Activated naive CD8-positive, alpha-beta T cell treated with anti-CD3 and anti-CD28 coated beads, Interleukin-2, amount 50 U/mL, for 24 hours (primary cell): ENCODE measurements at places on chromosomes 3 and 15.

GRCh38 chr3:195147649-195148080, 123.3 kb downstream of the XXYLT1 start:
- no peaks in the 10 kb centered on the region for H3K36me3 ChIP-seq
- no peaks in the 10 kb centered on the region for H3K27me3 ChIP-seq
- peak; percentile 27 for DNase-seq
- H3K4me3 ChIP-seq = peak overlapping the region; percentile 77
- H3K4me1 ChIP-seq = peaks cover 58% of the 10 kb centered on the region

- no peaks in the 10 kb centered on the region for H3K36me3 ChIP-seq
- H3K4me1 ChIP-seq = peaks cover 12% of the 10 kb centered on the region
- DNase-seq = no peak
- peaks cover 4% of the 10 kb centered on the region for H3K27me3 ChIP-seq
- H3K27ac ChIP-seq = no peak overlapping the region
These were observed 11.6 kb downstream of the H1-8 start for GRCh38 chr3:129554356-129555152.

DNA sequence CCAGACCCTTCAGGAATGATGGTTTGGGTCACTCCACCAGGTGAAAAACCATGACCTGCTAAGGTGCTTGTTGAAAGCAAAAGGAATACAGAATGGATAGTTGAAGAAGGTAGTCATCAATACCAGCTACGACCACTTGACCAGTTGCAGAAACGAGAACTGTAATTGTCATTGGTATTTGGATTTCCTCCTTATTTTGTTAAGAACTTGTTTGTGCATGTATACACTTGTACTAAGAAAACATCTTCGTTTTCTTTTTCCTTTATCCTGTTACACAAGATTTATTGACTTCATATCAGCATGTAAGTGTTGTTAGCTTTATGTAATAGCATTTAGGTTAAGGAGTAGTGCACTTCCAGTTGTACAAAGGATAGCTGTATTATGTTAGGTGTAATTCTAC, 261.8 kb downstream of the MCTP2 start:
- H3K27ac ChIP-seq = no peak overlapping the region
- H3K36me3 ChIP-seq = no peaks in the 10 kb centered on the region
- H3K4me1 ChIP-seq = no peaks in the 10 kb centered on the region
- H3K27me3 ChIP-seq = no peaks in the 10 kb centered on the region

GRCh38 chr3:154954757-154955156, 125.4 kb upstream of the MME start:
- DNase-seq = no peak
- H3K27me3 ChIP-seq = no peaks in the 10 kb centered on the region
- no peaks in the 10 kb centered on the region for H3K4me1 ChIP-seq
- no peak overlapping the region for H3K4me3 ChIP-seq

DNA sequence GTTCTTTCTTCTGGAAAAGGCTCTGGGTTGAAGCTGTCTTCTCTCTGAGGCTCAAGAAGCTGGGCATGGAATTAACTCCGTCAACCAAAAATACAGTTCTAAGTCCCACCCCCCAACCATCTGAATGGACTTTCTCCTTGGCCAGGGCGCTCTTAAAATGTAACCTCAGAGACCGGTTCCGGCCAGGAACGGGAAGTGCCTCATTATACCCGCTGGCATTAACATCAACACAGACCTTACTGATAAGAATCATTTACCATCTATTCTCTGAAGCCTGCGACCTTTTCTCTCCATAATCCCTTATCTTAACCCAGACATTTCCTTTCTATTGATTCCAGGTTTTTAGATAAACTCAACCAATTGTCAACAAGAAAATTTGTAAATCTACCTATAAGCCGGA, 64.7 kb downstream of the ATP1B3 start:
- no peak for DNase-seq
- H3K27ac ChIP-seq = no peak overlapping the region
- H3K4me1 ChIP-seq = peaks cover 21% of the 10 kb centered on the region
- no peaks in the 10 kb centered on the region for H3K36me3 ChIP-seq

GRCh38 chr15:99492716-99493115, 73.1 kb upstream of the MEF2A start:
- H3K27me3 ChIP-seq = no peaks in the 10 kb centered on the region
- no peak for DNase-seq
- no peak overlapping the region for H3K27ac ChIP-seq
- H3K4me3 ChIP-seq = no peak overlapping the region

DNA sequence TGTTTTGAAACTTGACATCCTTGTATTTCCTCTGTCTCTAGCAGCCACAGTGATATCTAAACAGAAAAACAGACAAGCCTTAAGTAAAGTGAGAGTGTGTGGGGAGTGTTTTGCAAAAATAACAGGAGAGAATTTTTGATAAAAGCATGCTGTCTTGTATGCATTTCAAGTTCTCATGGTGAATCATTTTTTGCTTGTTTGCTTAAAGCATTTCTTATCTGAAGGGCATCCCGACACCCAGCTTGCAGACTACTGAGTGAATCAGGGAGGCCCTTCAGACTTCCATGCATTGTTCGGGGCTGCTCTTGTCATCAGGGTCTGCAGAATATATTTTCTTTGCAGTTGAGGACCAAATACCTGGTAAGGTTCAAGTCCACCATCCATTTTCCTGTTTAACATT, 8.5 kb downstream of the CGNL1 start:
- DNase-seq = no peak
- no peak overlapping the region for H3K4me3 ChIP-seq
- H3K27ac ChIP-seq = no peak overlapping the region
- H3K36me3 ChIP-seq = no peaks in the 10 kb centered on the region
- H3K4me1 ChIP-seq = no peaks in the 10 kb centered on the region

DNA sequence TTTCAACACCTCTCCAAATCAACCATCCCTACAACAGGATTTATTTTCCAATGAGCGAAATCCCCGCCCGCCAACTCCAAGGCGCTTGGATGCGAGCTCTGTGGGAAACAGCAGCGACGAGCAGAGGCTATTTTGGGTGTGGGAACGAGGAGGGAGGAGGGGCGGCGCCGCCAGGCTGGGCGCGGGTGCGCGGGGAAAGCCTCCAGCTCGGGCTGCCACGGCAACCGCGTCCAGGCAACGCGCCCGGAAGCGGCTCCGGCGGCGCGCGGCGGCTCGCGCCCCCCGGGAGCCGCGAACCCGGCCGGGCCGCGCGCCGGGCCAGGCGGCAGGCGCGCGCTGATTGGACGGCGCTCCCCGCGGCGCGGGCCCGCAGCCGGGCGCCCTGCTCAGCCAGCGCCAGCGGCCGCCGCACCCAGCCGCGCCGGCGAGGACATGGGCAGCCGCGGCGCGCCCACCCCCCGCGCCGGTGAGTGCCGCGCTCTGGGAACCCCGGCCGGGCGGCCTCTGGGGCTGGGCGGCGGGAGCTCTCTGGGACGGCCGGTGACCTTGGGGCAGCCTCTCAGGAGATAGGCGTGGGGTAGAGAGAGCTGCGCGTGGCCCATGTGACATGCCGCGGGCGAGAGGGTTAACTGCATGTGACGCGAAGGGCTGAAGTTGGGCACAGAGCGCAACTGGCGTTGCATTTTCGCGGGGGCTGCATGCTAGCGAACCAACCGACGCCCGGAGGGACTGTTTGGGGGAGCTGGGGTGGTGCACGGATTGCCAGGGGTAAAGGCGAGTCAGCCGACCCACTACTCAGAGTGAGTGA, at the start of gene FAM81A:
FAM81A (plus strand) TSS at position 370 of the 808 bp plus-strand sequence. CDS start 20,441 bp downstream, outside the sequence.
- no peaks in the 10 kb centered on the region for H3K36me3 ChIP-seq
- H3K4me3 ChIP-seq = peak within 1 kb of the TSS; percentile 77
- DNase-seq = peak; percentile 58
- peaks cover 62% of the 10 kb centered on the region for H3K27me3 ChIP-seq
- H3K27ac ChIP-seq = peak within 1 kb of the TSS; percentile 65
- H3K4me1 ChIP-seq = peaks cover 20% of the 10 kb centered on the region

GRCh38 chr3:175077216-175077615, 218.1 kb downstream of the NAALADL2 start:
- no peak overlapping the region for H3K27ac ChIP-seq
- H3K4me1 ChIP-seq = no peaks in the 10 kb centered on the region
- no peak overlapping the region for H3K4me3 ChIP-seq

GRCh38 chr3:54564374-54564925, 363.4 kb downstream of the LRTM1 start:
- no peaks in the 10 kb centered on the region for H3K4me1 ChIP-seq
- no peak overlapping the region for H3K4me3 ChIP-seq
- DNase-seq = no peak
- peaks cover 3% of the 10 kb centered on the region for H3K27me3 ChIP-seq
- no peaks in the 10 kb centered on the region for H3K36me3 ChIP-seq
- H3K27ac ChIP-seq = no peak overlapping the region

- H3K27me3 ChIP-seq = no peaks in the 10 kb centered on the region
- no peak for DNase-seq
- H3K4me3 ChIP-seq = no peak overlapping the region
- H3K27ac ChIP-seq = no peak overlapping the region
- H3K4me1 ChIP-seq = no peaks in the 10 kb centered on the region
These were observed 358.1 kb downstream of the NSUN3 start for GRCh38 chr3:94420931-94421330.

DNA sequence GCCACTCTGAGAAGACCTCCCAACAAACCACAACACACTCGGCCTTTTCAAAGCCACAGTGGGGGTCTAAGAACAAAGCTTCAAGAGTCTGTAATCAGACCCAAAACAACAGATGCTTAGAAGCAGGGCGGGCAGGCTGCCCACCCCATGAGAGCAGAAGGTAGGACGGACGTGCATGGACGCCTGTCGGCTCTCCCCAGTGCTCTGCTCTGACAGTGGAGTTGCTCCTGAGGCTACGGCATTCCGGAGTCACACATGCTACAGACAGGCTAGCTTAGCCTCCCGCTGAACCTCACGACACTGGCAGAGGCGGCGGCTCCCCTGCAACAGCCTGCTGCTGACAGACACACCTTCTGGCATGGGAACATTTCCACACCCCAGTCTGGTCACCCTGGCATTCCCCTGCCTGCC, 33.5 kb downstream of the SLCO2A1 start:
- H3K36me3 ChIP-seq = no peaks in the 10 kb centered on the region
- no peak for DNase-seq
- no peak overlapping the region for H3K27ac ChIP-seq

GRCh38 chr3:100825574-100825973, 116.3 kb downstream of the TFG start:
- peaks cover 24% of the 10 kb centered on the region for H3K27me3 ChIP-seq
- H3K36me3 ChIP-seq = no peaks in the 10 kb centered on the region
- no peaks in the 10 kb centered on the region for H3K4me1 ChIP-seq
- no peak overlapping the region for H3K27ac ChIP-seq
- DNase-seq = no peak

- H3K4me1 ChIP-seq = no peaks in the 10 kb centered on the region
- H3K4me3 ChIP-seq = no peak overlapping the region
- no peak for DNase-seq
- no peak overlapping the region for H3K27ac ChIP-seq
- no peaks in the 10 kb centered on the region for H3K36me3 ChIP-seq
- H3K27me3 ChIP-seq = peaks cover 22% of the 10 kb centered on the region
These were observed 155.5 kb downstream of the POLR2M start for GRCh38 chr15:57861815-57862586.

DNA sequence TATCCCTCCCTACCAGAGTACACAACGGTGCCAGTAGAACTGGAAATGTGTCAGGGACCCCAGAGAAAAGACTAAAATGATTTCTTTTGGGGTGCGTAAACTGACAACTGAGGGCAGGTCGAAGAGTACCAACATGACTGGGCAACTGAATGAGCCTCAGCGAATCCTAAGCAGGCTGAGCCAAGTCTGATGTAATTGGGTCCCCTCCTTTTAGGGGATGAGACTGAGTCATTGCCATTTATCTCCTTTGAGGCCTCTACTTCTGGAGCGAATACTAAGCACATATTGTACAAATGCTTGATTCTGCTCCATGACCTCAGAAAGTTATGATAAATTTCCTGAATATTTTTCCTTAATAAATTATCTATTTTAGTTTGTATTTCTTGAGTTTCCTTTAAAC, 17.3 kb upstream of the GPR156 start:
- H3K4me3 ChIP-seq = no peak overlapping the region
- H3K36me3 ChIP-seq = no peaks in the 10 kb centered on the region
- H3K4me1 ChIP-seq = no peaks in the 10 kb centered on the region
- DNase-seq = no peak
- no peak overlapping the region for H3K27ac ChIP-seq

DNA sequence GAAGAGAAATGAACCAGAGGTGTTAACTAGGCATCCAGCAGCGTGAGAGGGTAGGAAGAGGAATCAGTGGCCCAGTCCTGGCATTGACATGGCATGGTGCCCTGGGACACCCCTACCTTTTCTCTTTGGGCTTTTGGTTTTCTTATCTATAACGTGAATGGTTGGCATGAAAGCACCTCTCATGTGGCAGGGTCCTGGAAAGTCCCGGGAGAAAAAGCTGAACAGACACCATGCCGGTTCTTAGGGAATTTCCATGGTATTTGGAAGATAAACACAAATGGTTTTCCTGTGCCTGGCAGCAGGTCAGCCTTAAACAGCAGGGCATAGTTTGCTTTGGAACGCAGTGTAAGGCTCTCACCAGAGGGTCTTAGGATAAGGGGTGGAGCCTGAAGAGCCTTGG, 15.4 kb downstream of the ARNT2 start:
- no peak overlapping the region for H3K27ac ChIP-seq
- H3K4me3 ChIP-seq = no peak overlapping the region
- H3K36me3 ChIP-seq = no peaks in the 10 kb centered on the region
- peaks cover 25% of the 10 kb centered on the region for H3K27me3 ChIP-seq
- H3K4me1 ChIP-seq = no peaks in the 10 kb centered on the region

GRCh38 chr3:149215515-149215914, 6.1 kb downstream of the CP start:
- H3K36me3 ChIP-seq = no peaks in the 10 kb centered on the region
- no peak overlapping the region for H3K27ac ChIP-seq
- H3K4me1 ChIP-seq = no peaks in the 10 kb centered on the region
- no peak for DNase-seq

- peaks cover 15% of the 10 kb centered on the region for H3K36me3 ChIP-seq
- H3K27ac ChIP-seq = no peak overlapping the region
- no peak overlapping the region for H3K4me3 ChIP-seq
These were observed 10.7 kb downstream of the VPS8 start for GRCh38 chr3:184822654-184823053.

- H3K4me3 ChIP-seq = peak overlapping the region; percentile 12
- peaks cover 11% of the 10 kb centered on the region for H3K4me1 ChIP-seq
- peaks cover 17% of the 10 kb centered on the region for H3K27me3 ChIP-seq
- H3K27ac ChIP-seq = peak overlapping the region; percentile 3
- DNase-seq = no peak
These were observed 1.0 kb upstream of the C3orf52 start for GRCh38 chr3:112084980-112085705.

DNA sequence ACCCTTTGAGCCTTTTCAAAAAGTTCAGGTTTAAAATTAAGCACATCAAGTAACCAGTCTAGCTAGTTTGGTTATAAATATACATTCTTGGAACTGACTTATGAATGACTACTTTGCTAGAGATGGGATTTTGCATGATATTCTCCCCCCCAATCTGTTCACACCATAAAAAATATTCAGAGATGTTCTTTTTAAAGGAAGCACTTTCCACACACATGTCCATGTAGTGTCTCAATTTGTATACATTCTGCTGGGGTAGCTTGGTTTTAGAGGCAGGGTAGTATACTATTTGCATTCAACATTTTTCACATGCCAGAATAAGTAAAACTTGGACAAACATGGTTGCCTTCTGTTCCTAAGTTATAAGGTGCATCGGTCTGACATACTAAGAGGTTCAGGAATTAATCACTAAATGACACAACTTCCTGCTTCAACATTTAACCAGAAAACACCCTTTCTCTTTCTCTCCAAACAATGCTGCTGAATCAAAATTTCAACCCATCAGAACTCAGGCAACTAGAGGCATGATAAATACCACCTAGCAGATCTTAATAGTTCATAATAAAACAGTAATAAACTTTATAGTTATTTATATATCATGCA, 57.0 kb downstream of the SUMF1 start:
- peak overlapping the region; percentile 95 for H3K27ac ChIP-seq
- H3K4me3 ChIP-seq = peak overlapping the region; percentile 54
- no peak for DNase-seq
- no peaks in the 10 kb centered on the region for H3K27me3 ChIP-seq
